Stimulated activated CD8-positive, alpha-beta memory T cell treated with anti-CD3 and anti-CD28 coated beads, Interleukin-12 subunit alpha, Interleukin-12 subunit beta, amount 100 ng/mL, for 4 hours (primary cell): ENCODE measurements at places on chromosomes 3 and 15.

- no peak for DNase-seq
Observed at GRCh38 chr3:153601374-153601853, 439.4 kb downstream of the RAP2B start.

- peak; percentile 24 for DNase-seq
Observed at GRCh38 chr3:183178833-183179549, 16.5 kb upstream of the LAMP3 start.

GRCh38 chr3:48747015-48747615 is 30.1 kb upstream of the IP6K2 start:
- no peak for DNase-seq

DNA sequence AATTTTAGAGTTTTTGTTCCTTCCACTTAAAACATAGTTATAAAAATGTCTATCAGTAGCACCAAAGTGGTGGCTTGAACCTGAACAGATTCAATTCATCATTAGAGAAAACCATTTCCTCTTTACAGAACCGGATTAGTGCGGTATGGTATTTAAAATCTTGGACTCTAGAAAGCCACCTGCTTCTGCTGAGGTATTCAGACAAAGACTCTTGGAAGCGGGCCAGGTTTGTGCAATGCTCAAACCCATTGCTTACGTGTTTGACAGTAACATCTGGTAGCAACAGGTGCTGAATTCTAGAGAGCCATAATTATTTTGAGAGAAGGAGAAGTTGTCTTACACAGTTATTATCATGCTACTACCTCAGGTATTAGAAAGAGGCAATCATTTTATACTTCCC is 290.5 kb downstream of the NAALADL2 start:
- no peak for DNase-seq

DNA sequence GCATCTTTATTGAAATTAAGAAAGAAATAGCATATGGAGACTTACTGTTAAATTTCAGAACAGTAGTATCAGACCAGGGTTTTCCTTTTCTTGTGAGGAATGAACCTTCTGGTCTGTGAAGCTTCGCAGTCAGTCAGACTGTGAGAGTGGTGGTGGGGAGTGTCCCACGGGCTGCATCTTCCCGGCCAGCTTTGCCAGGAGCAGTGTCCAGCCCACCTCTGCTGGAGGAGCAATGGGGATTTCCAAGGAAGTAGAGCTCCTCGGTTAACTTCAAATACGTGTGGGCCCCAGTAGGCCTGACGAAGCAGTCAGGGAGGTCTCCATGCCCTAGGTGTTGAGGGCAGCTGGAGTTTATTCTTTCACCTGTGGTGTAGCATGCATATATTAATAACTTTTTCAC is 40.9 kb upstream of the FBXL22 start:
- DNase-seq, result no peak

DNA sequence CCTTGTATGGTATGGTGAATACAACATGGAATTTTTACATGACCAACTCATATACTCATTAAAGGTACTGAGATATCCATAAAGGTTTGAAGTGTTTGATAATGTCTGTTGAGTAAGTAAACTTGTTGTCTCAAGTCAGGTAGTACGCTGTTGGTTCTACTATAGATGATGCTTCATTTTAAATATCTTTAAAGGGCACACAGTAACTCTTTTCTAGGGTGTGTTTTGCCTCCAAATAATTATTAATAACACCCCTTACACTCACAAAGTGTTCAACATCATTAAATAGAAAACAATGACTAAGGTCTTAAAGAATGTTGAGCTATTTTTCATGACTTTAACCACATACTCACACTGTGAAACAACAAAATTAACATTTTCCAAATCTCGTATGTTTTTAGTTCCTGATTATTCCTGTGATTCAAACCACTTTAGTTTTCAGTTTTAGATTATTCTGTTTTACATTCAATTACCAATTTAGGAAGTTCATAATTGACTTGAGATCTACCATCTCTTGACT is 220.0 kb upstream of the NANOGP8 start:
- no peak for DNase-seq

DNA sequence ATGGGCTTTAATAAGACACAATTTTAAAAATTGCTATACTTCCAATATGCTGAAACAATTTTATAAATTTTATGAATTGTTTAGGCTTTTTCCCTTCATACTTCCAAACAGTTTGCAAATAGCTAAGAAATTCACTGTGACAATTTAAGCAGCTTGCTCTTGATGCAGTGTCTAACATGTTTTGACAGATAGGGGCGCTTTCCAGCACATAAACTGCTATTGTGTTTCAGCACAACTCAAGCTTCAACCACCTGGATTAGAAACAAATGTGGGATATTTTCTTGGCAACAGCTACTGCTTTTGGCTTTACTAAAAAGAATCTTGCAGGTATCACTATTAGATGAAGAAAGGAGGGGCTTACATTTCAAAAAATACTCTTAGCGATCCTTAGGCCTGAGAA is 565.8 kb upstream of the DPPA4 start:
- no peak for DNase-seq

GRCh38 chr3:112409041-112409440 is 76.1 kb downstream of the CD200 start:
- DNase-seq, result no peak

DNA sequence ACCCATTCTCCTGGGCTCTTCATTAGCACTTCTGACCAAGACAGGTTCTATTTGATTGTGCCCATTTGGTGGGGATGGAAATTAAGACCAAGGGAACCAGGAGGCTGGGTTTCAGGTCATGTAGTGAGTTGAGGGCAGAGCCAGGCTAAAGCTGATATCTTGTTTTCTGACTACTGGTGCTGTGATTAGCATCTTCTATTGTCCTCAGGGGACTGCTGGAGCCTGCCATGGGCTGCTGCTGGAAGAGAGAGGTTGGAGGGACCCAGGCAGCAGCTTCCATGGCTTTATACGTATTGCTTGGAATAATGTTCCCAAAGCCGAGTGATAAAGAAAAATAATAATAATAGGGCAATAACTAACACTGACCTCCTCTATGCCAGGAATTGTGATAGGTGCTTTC is 211.4 kb upstream of the ROPN1 start:
- DNase-seq, result no peak

GRCh38 chr3:55958605-55959004 is 471.5 kb upstream of the WNT5A start:
- DNase-seq, result no peak

GRCh38 chr15:47801522-47801921 is 84.2 kb downstream of the SEMA6D start:
- DNase-seq, result no peak

GRCh38 chr3:120569222-120570057 is 26.7 kb upstream of the NDUFB4 start:
- DNase-seq, result no peak

DNA sequence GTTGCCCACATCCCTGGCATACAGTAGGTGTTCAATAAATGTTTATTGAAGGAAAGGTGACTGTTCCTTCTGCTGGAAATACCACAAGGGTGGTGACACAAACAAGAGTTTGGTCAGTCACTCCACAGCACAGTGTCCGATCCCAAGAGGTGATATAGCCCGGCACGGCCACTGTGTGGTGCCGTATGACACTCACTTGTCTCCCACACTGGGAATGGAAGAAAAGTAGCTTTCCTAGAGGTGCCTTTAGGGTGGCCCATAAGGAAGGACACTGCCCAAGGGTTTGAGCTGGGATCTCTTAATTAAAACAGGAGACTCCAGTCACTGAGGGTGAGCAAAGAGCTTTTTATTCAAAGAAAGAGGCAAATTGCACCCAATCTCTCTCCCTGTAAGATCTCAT is 40.5 kb downstream of the TGM4 start:
- no peak for DNase-seq

DNA sequence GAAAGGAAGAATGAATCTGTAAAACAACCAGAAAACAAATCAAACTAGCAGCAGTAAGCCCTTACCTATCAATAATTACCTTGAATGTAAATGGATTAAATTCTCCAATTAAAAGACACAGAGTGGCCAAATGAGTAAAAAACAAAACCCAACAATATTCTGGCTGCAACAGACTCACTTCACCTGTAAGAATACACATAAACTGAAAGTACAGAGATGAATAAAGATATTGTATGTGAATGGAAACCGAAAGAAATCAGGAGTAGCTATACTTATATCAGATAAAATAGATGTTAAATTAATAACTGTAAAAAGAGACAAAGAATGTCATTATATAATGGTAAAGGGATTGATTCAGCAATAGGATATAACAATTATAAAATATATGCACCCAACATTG is 514.5 kb upstream of the DPPA4 start:
- DNase-seq, result no peak

DNA sequence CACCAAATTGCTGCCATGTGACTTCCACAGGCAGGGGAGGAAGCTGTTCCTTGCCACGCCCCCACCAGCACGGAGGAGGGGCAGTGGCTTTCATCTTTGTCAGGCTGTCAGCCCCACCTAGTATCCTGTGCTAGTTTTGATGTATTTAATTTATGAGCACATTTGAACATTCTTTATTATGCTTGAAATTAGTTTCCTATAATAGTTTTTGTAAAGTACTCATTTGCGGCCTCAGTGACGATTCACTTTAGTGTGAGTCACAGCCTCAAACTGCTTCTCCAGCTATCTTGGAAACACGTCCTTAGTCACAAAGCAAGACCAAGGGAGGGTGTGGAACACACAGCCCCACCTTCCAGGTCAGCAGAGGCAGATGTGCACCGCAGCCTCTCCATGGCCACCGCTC is 239.9 kb upstream of the ATP10A start:
- DNase-seq, result no peak

GRCh38 chr3:9032231-9032777 is 69.0 kb upstream of the RAD18 start:
- DNase-seq, result no peak

- no peak for DNase-seq
Observed at GRCh38 chr3:15289661-15290060, 42.7 kb downstream of the SH3BP5 start.

DNA sequence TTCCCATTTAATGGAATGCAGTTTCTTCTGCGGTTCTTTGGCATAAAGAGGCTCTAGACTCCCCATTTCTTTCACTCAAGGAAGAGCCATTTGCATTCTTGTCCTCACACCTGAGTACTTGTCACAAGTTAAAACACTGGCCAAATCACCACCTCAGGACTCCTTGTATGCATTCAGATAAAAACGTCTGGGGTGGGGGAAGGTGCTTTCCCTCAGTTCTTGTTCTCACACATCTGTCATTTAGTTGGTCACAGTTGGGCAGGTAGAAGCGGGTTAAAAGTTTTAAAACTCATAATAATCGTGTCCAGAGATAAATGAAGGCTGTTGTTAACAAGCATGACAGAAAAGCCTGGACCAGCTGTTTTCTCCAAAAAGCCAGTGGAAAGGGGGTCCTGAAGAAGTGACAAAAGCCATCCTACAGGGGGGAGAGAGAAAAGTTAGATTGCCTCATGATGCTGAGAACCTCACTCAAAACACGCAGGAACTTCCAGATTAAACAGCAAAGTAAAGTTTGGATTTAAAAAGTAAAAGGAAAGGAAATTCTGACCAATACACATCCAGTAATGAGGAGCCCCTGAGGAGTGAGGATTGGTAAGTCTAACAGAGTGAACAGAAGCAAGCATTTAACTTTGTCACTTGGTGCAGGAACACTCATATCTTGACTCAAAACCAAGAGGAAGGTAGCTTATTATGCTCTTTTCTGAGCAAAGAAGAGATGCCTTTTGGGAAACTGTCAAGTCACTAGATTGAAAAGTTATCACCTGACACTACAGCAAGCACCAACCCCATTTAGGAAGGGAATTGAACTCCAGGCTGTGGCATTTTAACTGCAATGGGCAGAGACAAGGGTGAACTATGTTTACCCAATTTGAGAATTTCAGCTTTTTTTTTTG is 2.8 kb downstream of the BCL2L10 start:
- DNase-seq, result no peak

- no peak for DNase-seq
Observed at GRCh38 chr3:108891833-108892232, 61.8 kb downstream of the GUCA1C start.

GRCh38 chr3:61283876-61284275 is 32.6 kb upstream of the FHIT start:
- DNase-seq, result no peak

DNA sequence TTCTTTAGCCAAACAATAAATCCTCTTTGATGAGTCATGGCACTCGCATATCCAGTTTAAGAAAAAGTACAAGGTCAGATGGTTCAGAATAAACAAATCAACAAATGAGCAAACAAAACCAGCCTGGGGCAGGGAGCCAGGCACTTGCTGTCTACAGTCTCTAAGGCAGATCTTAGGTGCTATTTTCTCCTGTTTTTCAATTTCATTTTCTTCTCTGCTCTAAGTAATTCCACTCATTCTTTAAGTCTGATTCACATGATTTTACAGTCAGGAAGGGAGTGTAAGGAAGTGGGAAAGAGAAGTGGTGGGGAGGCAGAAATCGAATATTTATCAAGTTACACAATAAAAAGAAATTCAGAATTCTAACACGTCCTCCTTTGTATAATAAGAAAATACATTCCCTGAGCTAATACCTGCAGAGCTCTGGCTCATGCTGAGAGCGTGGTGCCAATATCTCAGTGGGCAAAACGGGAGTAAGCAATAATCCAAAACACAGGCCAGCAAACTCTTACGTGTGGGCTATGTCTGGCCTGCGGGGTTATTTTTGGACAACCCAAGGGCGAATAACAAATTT is 298.6 kb downstream of the ADAMTS17 start:
- DNase-seq, result no peak

- DNase-seq, result no peak
Observed at GRCh38 chr3:50447290-50447840, 56.1 kb downstream of the CACNA2D2 start.

DNA sequence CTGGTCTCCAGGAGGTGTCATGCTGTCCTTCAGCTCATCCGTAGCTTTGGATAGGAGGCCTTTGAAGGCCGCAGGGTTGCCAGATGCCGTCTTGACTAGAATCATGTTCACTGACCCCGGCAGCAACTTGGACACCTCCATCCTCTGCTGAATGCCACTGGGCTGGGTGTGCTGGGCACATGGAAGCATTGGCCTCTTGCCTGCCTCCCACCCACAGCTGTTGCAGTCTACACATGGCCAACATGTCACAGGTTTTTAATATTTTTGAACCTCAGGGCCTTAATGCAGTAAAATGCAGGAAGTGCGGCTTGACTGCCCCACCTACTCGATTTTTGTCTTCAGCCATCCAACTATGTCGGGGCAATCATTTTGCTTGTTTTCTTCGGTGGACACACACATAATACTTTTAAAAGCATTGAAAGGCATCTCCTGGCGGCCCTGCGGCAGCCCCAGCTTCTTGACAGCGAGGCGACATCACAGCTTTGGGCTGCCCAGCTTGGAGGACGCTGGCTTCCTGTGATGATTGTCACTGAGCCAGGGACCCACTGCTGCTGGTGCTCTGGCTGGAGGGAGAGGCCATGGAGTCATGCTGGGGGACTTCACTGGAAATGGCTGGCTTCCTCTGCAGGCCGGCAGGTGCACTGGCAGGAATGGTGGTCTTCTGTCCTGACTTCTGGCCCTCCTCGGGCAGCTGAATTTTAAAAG is 31.6 kb upstream of the ACAD9 start:
- DNase-seq, result no peak

GRCh38 chr3:39805650-39806049 is 3.8 kb upstream of the MYRIP start:
- DNase-seq, result no peak

GRCh38 chr3:27590437-27591298 is 106.5 kb upstream of the SLC4A7 start:
- DNase-seq, result no peak

- no peak for DNase-seq
Observed at GRCh38 chr15:70327328-70327855, 229.7 kb upstream of the TLE3 start.

GRCh38 chr3:177451864-177452830 is 254.9 kb upstream of the TBL1XR1 start:
- DNase-seq, result no peak
